LHCN-M2 (cell line): ENCODE measurements at places on chromosomes 11 and 22.

GRCh38 chr22:31613286-31613903 lies 48.6 kb downstream of the PISD start:
- DNase-seq: no peak

DNA sequence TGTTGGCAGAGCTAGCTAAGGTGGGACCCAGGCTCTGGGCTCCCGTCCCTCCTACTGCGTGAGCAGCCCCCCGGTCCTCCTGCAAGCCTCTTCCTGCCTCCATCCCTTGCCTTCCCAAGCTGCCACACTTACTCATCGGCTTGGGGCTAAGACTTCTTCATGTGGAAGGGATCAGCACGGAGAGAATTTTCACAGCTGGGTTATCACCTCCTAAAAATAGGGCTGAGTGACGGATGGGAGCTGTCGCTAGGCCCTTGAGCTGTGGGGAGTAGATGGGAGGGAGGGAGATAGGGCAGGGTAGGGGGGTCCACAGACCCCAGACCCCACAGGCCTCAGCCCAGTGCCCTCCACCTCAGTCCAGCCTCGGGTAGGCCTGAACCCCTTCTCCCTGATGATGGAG lies 41.0 kb downstream of the FLRT1 start:
- DNase-seq: no peak

DNA sequence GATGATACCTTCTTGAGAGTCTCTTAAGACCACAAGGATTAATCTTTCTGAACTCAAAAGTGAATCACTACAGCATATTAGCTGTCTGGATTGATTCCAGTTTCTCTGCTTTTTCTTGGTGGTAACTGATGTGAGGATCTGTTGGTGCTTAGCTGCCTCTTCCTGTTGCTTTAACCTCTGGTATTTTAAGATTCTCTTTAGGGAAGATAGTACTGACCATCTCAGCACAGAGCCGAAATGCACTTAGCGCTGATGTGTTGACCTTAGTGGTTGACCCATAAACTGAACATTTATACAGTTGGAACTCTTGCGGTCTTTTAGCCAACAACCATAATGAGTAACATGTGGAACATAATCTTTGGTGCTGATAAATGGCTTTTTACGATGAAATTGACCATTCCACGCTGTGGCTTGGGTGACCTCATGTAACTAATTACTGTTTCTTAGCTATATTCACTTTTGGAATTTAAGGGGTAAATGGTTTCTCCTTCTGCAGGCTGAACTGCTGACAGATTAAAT lies 33.7 kb downstream of the APLP2 start:
- peak; percentile 99 for DNase-seq

- DNase-seq: peak; percentile 10
Measured at GRCh38 chr11:35717043-35717442, 54.5 kb downstream of the TRIM44 start.

GRCh38 chr11:7270233-7270865 lies 18.6 kb downstream of the SYT9 start:
- no peak for DNase-seq

GRCh38 chr11:24406389-24406788 lies 90.5 kb upstream of the LUZP2 start:
- no peak for DNase-seq
